Vagina (tissue), 2 donors: ENCODE measurements at places on chromosomes 13 and 19.

DNA sequence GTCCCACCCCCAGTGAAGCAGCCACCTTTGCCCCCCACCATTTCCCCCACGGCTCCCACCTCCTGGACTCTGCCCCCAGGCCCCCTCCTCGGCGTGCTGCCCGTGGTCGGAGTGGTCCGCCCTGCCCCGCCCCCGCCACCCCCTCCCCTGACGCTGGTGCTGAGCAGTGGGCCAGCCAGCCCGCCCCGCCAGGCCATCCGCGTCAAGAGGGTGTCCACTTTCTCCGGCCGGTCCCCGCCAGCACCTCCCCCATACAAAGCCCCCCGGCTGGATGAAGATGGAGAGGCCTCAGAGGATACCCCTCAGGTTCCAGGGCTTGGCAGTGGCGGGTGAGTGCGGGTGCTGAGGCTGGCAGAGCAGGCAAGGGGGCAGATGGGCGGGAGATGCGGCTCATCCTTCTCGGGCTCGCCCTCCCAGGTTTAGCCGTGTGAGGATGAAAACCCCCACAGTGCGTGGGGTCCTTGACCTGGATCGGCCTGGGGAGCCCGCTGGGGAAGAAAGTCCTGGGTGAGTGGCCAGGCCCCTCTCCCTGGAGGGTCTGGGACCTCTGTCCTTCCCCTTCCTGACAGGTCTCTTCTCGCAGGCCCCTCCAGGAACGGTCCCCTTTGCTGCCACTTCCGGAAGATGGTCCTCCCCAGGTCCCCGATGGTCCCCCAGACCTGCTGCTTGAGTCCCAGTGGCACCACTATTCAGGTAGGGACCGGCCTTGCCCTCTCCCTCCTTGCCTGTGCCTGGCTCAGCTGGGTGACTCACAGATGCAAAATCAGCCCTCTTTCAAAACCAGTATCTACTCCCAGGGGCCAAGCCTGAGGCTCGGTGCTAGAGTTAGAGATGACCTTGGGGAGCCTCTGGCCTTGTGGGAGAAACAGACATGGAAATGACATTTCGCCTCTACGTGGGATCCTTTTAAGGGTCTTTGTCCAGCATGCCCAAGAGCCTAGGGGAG, 8.8 kb downstream of the IGFLR1 start:
- no peak for DNase-seq

GRCh38 chr19:49097453-49098288, 12.4 kb downstream of the SNRNP70 start:
- DNase-seq: no peak

DNA sequence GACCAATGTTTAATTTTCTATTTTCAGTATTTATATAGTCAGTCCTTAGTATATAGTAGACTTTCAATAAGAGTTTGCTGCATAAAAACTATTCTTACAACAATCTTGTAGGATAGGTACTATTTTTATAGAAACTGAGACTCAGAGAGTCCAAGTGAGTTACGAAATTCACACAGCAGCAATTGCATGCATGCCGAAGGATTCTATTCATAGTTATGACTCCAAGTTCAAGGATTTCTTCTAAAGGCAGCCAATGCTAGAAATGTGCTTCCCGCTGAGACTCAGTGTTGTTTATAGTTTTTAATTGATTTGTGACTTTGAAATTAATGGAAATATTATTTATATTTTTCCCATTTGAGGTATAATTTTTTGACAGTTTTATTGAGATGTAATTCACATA, 62.7 kb upstream of the CSNK1A1L start:
- no peak for DNase-seq

DNA sequence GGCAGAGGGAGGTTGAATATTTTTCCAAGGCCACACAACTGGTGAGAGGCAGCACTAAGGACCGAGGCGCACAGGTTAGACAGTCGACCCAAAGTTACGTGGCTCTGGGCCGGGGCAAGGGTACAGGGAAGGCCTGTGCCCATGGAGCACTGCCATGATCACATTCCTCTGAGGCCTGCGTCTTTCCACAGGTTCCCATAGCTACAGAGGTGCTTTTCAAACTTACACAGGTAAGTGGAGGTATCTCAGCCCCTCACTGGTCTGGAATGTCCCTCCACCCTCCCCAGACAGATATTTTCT, 814 bp downstream of the ZNF211 start:
- DNase-seq: peak; percentile 49

DNA sequence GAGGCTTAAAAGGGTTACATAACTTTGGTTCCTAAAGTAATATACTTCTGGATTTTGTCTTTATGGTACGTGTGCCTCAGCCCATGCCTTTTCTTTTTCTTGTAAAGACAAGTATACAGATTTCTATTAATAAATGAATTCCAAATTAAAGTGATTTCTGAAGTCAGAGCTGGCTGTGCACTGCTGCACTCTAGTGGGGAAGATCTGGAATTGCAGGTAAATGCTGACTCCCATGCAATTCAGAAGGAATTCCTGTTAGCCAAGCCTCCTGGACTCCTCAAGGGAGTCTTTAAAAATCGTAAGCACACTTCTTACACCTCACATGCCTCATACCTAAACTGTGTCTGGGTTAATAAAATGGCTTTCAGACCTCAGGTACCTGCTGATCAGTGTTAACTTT, 118.4 kb upstream of the SLC7A1 start:
- peak; percentile 16 for DNase-seq

- DNase-seq: no peak
These were observed 17.3 kb upstream of the RELB start for GRCh38 chr19:44984005-44984404.

- DNase-seq: no peak
These were observed 12.8 kb downstream of the LYPD3 start for GRCh38 chr19:43452582-43452981.

DNA sequence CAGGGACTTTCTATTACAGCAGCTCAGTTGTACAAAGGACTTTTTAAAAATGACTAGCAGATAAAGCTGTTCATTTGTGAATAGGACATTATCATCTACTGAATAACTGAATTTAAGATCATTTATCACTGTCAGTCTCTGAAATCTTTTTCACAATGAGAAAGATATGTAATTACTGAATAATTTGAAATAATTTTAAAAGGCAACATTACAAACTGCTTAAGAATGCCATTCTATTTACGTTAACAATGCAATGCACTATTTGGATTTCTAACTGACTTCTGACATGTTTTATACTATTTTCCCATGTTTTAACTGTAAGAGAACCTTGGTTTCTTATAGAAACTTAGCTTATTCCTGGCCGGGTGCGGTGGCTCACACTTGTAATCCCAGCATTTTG, 2033.0 kb upstream of the PCDH20 start:
- DNase-seq: no peak

DNA sequence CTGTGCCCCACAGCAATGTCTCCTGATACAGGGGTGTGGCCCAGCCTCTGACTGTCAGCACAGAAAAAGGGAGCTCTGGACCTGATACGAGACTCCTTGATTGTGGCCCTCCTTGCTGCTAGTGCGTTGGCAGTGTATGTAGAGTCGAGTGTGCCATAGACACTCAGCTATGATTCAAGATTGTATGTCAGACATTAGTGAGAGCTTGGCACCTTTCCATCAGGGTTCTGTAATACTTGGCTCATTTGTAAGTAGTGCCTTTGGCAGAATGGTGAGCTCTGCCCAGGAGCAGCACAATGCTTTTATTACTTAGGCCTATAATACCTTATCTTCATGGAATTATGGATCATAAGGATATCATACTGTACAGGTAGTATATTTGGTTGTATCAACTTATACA, 83.4 kb downstream of the ATP8A2 start:
- no peak for DNase-seq
